ENCODE measurements at places on chromosomes 6 and 20.

DNA sequence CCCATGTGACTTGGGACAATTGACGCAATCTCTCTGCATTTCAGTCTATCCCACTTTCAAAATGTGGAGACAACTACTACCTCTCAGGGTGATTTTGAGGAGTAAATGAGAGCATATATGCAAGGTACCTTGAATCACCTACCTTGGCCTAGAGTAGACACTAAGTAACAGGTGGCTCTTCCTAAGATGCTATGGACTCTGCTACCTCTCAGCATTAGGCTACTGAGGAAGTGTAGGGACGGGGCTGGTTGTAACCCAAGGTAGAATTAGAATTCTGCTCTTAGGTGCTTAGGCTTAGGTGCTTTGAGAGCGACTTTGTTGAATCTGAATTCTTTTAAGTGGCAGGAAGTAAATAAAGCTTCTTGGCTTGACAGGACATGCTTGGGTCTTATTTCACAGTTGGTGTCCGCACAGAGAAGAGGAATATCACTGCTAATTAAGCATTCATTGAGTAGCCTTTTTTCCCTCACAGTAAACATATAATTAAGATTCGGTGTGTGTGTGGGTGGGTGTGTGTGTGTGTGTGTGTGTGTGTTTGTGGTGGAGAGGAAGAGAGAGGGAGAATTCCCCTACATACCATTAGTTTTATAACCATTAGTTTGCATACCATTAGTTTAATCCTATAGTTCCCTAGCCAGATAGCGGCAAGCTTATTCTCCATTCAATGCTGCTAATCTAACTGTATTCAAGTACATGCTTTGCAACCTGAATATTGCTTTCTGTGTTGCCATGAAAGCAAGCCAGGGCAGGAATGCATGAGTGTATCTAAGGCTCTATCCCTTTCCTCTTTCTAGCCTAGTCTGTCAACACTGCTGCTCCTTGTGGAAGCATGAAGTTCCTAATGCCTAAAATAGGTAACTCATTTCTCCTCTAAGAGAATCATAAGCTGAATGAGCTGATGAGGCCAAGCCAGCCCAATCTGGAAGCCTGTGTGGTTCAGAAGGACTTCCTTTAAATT is 112.5 kb downstream of the IPCEF1 start:
- peak; percentile 85 for DNase-seq

GRCh38 chr6:142728364-142728763 is 216.6 kb downstream of the HIVEP2 start:
- peak; percentile 80 for DNase-seq

- no peak for DNase-seq
Measured at GRCh38 chr6:137106183-137106582, 61.4 kb upstream of the IL20RA start.

- DNase-seq = no peak
Measured at GRCh38 chr6:107561306-107561705, 71.4 kb downstream of the SOBP start.

DNA sequence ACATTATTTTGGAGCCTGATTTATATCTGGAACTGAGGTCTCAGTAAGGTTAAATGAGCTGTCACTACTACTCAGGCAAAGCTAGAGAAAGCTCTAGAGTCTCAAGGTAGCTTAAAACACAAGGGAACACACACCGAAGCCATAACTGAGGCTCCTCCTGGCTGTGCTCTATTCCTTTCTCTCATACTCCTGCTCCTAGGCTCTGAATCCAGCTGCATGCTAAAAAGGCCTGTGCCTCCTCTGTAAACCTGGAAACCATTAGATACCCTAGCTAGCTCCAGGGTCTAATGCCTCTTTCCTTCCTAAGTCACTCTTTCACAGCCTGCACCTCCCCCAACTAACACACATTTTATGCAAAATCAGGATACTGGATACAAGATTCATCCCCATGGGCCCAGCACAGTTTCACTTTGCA is 17.1 kb downstream of the RIPOR2 start:
- no peak for DNase-seq

GRCh38 chr20:58657262-58657661 is 6.2 kb downstream of the STX16 start:
- no peak for DNase-seq

DNA sequence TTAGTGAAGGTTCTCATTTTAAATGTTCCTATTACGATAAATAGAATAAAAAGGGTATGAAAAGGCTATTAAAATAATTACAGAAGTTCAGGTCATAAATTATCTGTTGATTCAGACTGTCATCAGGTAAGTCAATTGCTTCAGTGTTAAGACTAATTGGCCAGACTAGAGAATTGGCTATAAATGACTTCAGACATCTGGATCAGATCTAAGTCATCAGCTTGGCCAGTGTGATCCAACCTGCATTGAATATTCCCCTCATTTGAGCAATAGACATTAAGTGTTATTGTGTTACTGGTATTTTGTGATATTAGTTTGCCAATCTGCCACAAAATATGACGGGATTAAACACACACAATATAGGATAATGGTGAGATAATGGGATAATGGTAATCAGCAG is 377.6 kb upstream of the CITED2 start:
- DNase-seq = no peak

DNA sequence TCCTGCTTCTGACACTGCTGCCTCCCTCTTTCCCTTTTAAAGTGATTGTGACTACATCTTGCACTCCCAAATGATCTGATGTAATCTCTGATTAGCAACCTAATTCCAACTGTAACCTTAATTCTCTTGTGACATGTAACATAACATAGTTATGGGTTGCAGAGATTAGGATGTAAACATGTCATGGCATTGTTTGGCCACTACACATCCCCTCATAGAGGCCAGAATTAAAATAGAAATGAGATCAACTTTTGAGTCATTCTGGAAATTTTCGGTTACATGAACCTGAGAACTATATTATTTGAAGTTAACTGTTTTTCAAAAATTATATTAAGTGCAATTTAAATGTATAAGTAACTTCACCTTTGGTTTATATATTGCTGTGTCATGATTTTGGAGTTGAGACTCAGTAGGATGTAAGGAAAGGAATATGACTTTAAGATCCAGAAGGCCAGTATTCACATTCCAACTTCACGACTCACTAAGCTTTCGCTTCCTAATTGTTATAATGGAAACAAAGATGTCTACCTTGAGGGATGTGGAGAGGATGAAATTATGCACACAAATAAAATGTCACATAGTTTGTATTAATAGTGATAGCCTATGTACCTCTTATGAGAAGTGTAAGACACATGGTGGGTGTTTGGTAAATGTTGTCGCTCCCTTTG is 611.9 kb upstream of the MAP3K7 start:
- peak; percentile 8 for DNase-seq

- no peak for DNase-seq
Measured at GRCh38 chr20:46802722-46803121, 91.9 kb upstream of the EYA2 start.

DNA sequence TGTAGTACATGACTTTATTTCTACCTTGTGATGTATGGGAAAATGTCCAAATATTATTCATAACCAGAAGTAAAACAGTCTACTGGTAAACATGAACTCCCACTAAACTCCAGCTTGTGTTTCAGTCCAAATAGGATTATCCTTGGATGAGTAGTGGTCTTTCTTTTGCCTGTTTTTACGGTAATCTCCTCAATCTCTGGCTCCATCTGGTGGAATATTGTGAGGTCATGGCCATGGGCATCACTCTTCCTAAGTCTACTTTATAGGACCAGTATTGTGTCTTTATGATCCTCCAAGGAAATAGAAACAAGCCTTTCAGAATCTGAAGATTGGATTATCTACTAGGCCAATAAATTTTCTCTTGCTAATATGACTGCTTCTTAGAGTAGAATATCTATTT is 505.0 kb downstream of the BMP2 start:
- DNase-seq = no peak

- no peak for DNase-seq
Measured at GRCh38 chr6:166236596-166236995, 68.9 kb upstream of the TBXT start.

- DNase-seq = peak; percentile 50
Measured at GRCh38 chr20:5933802-5934436, 16.4 kb downstream of the TRMT6 start.

- peak; percentile 50 for DNase-seq
Measured at GRCh38 chr6:108113557-108114519, 39.3 kb upstream of the OSTM1 start.

GRCh38 chr6:85864453-85865401 is 222.0 kb upstream of the SYNCRIP start:
- DNase-seq = peak; percentile 64

GRCh38 chr6:2384528-2384927 is 139.1 kb upstream of the GMDS start:
- DNase-seq = no peak

- no peak for DNase-seq
Measured at GRCh38 chr6:5305968-5306626, 44.8 kb downstream of the FARS2 start.

- DNase-seq = no peak
Measured at GRCh38 chr20:20465252-20465651, 97.3 kb downstream of the INSM1 start.

DNA sequence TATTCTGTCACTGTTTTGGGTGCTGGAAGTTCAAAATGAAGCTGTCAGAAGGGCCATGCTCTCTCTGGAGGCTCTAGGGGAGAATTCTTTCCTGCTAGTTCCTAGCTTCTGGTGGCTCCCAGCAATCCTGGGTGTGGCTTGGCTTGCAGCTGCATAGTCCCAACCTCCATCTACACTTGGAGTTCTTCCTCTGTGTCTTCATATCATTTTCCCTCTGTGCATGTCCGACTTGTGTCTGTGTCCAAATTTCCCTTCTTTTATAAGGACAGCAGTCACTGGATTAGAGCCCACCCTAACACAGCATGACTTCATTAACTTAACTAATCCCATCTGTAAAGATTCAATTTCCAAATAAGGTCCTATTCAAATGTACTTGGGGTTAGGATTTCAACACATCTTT is 23.3 kb upstream of the ENPP1 start:
- no peak for DNase-seq

DNA sequence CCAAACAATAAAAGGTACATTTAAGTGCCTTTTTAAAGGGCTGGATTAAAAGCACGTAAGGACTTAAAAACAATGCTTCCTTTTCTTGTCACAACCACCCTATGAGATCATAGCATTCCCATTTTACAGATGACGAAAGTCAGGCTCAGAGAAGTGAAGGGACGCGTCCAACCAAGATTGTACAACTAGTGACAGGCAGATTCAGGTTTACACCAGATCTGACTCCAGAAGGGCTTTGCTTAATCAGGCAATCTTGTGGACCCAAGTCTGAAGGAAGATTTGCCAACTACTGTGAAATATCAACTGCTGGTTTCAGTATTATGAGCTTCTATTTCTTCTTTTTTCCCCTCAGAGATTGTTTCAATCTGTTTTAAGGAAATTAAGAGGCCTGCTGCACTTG is 877 bp downstream of the ENPP4 start:
- DNase-seq = no peak

- DNase-seq = no peak
Measured at GRCh38 chr6:20771409-20771808, 237.2 kb downstream of the CDKAL1 start.

GRCh38 chr6:165875946-165876345 is 212.9 kb upstream of the PDE10A start:
- DNase-seq = no peak

DNA sequence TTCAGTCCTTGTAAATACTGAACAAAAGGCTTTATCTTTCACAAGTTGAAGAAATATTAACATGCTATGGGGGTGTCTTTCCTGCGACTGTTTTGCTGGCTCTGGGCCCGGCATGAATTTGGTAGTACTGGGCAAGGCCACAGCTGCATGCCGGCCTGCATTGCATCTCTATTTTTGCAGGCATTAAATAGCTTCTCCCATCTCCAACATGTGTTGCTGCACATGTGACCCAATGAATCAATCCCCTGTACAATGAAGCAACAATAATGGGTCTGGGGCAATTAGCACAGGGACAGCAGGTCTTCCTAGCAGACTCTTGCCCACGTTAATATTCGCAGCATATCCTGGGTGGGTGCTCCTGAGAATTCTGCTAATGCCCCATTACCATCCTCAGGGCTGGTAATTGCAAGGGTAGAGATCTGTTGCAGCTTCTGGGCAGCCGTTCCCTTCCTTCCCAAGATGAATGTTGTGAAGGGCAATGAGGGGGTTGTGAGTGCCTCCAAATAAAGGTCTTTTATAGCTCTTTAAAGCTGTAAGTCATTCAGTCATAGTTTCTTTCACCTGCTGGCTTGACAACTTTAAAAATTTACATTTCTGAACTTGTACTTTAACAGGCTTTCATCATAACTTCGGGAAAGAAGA is 24.3 kb upstream of the CDYL start:
- DNase-seq = no peak

Measured in epithelial cell of esophagus (primary cell).